Cardiac atrium fibroblast (primary cell): ENCODE measurements at places on chromosomes 4 and X. TPM values are rescaled to one million over a fixed set of nuclear protein-coding genes. Genes with fewer than 3 reads are reported as not detected.

PRIMPOL gene
- 4.4 and 7.6 TPM in 2 replicates for total RNA-seq

MAGED4B gene
- total RNA-seq: 3.8 and 68.5 TPM in 2 replicates

MAGED4 gene
- 19.8 and 133 TPM in 2 replicates for total RNA-seq

VCX2 gene
- total RNA-seq: not detected in 2 replicates

ARHGEF9 gene
- 9.1 and 11.0 TPM in 2 replicates for total RNA-seq
